ENCODE measurements at places on chromosomes 7 and 10.

GRCh38 chr10:11161096-11161495, 143.4 kb downstream of the CELF2 start:
- DNase-seq, result no peak

DNA sequence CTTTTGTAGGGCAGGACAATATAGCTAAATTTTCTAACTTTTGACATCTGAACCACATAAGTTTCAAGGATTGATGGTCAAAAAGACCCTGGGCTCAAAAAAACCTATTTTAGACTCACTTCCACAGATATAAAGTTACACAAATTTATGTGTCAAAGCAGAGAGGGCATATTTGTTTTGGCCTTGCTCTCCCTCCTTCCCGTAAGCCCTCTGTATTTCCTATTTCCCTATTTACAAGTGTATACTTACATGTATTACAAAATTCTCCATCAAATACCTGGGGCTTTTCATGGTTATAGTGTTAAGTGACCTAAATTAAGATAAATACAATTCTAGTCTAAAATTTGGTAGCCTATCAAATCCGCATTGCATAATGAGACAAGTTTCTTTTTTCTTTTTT, 2.6 kb downstream of the KDM7A start:
- no peak for DNase-seq

GRCh38 chr7:158606129-158606528, 18.5 kb upstream of the PTPRN2 start:
- DNase-seq, result no peak

GRCh38 chr10:127119936-127120335, 76.5 kb downstream of the INSYN2A start:
- no peak for DNase-seq

GRCh38 chr7:33066771-33067170, 4.2 kb upstream of the NT5C3A start:
- DNase-seq, result no peak

GRCh38 chr7:141362580-141363435, 188.4 kb upstream of the AGK start:
- no peak for DNase-seq

- no peak for DNase-seq
Measured at GRCh38 chr7:66894463-66895080, 26.5 kb upstream of the TMEM248 start.

- DNase-seq, result no peak
Measured at GRCh38 chr7:71361451-71362032, 229.6 kb downstream of the GALNT17 start.

- DNase-seq, result peak; percentile 29
Measured at GRCh38 chr7:134632937-134633540, 13.6 kb upstream of the BPGM start.
